Ascending aorta (tissue), 2 donors: ENCODE measurements at places on chromosomes 12 and 14. TPM values are rescaled to one million over a fixed set of nuclear protein-coding genes. Genes with fewer than 3 reads are reported as not detected.
A peak's percentile ranks its signal among the peaks of the same experiment; 100 is the strongest.

APOF gene
- not detected for total RNA-seq

FOXM1 gene
- total RNA-seq, result not detected

DNA sequence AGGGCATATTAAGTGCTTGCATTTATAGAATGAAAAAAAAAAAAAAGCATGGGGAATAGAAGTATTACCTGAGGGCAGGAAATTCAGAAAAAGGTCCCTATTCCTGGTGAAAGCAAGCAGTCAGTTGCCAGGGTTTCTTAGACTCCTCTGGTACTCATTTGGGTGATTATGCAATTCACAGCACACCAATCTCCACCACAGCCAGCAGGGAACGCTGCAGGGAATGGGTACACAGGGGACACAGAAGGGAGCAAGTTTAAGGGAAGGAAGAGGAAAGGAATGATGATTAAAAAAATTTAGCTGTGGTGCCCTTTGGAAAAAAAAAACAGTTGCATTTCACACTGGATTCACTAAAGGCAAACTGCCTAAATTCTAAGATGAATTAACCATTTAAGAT, 14.2 kb downstream of the BLTP3B start:
- no peaks in the 10 kb centered on the region for H3K4me1 ChIP-seq
- H3K27ac ChIP-seq, result no peak overlapping the region
- no peak overlapping the region for H3K4me3 ChIP-seq
- no peaks in the 10 kb centered on the region for H3K27me3 ChIP-seq
- no peaks in the 10 kb centered on the region for H3K36me3 ChIP-seq

DNA sequence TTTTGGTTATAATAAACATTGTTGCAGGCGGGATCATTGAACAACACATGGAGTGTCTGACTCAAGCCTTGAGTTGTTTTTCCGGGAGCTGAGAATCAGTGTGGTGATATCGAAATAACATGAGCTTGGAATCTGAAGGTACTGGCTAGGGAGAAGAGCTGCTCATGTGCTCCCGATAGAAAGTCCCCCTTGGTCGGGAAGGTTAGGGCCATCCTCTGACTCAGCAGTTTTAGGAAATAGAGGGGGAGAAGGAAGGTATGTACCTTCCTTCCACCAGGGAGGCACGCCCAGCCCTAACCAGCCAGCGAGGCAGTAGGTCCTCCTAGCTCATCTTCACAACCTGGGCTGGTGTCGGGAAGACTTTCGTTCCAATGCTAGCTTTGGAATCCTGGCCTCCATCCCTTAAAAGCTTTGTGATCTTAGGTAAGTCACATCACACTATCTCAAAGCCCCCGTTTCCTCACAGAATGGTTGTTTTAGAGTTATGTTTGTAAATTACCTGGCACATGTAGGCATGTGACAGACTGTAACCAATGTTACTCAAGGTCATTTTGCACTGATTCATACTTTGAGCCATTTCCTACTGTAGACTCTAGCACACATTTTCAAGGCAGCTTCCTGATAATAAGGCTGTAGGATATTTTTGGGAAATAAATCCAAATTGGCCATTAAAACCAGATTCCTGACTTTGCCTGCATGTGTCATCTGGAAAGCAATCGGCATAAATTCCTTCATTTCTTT, 1.9 kb upstream of the RAB35 start:
- peaks cover 27% of the 10 kb centered on the region for H3K4me1 ChIP-seq
- H3K4me3 ChIP-seq, result peak overlapping the region; percentile 87
- H3K36me3 ChIP-seq, result no peaks in the 10 kb centered on the region
- no peak overlapping the region for H3K27ac ChIP-seq
- DNase-seq, result no peak
- no peaks in the 10 kb centered on the region for H3K27me3 ChIP-seq

DNA sequence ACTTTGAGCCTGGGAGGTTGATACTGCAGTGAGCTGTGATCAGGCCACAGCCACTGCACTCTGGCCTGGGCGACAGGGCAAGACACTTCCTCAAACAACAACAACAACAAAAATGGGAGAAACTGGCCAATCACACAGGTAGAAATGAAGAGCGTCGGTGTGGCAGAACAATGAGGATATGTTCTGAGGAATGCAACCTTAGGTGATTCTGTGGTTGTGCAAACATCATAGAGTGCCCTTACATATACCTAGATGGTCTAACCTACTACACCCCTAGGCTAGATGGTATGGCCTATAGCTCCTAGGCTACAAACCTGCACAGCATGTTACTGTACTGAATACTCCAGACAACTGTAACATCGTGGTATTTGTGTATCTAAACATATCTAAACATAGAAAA, 3.7 kb upstream of the PRDM4 start:
- no peaks in the 10 kb centered on the region for H3K27me3 ChIP-seq
- H3K4me1 ChIP-seq, result peaks cover 7% of the 10 kb centered on the region
- H3K27ac ChIP-seq, result no peak overlapping the region

- no peak overlapping the region for H3K4me3 ChIP-seq
- no peaks in the 10 kb centered on the region for H3K4me1 ChIP-seq
- no peak for DNase-seq
- H3K27ac ChIP-seq, result no peak overlapping the region
- no peaks in the 10 kb centered on the region for H3K27me3 ChIP-seq
- H3K36me3 ChIP-seq, result no peaks in the 10 kb centered on the region
These were observed 183.2 kb downstream of the GRIP1 start for GRCh38 chr12:66495709-66496108.

DNA sequence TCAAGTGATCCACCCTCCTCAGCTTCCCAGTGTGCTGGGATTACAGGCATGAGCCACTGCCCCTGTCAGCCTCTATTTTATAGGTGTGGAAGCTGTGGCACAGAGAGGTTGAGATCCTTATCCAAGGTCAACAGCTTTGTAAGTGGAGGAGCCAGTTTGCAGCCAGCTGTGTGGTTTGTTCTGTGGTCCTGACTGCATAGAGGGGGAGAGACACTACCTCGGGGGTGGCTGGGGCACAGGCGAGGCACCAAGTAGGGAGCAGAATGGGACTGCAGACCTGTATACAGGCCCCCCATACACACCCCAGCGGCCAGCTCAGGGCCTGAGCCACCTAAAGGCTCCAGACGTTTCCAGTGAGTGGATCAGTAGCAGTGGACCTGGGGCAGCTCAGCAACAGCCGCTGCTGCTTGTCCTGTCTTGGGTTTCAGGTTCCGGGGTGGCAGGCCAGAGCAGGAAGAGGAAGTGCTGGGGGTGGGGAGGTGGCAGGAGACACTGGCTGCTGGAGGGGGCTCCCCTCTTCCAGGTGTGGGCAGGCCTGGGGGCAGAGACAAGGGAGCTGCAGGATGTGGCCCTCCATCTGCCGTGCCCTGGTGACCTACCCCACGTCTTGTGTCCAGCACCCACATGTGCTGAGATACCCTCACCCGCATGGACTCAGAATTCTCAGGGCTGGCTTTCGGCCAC, 11.0 kb downstream of the ORAI1 start:
- DNase-seq, result no peak
- no peaks in the 10 kb centered on the region for H3K4me1 ChIP-seq
- no peaks in the 10 kb centered on the region for H3K27me3 ChIP-seq
- no peak overlapping the region for H3K4me3 ChIP-seq
- no peak overlapping the region for H3K27ac ChIP-seq
- no peaks in the 10 kb centered on the region for H3K36me3 ChIP-seq
